ENCODE measurements at places on chromosomes 5 and 9.
A peak's percentile ranks its signal among the peaks of the same experiment; 100 is the strongest.

- DNase-seq, result peak; percentile 50
Observed at GRCh38 chr5:175344331-175345195, 99.4 kb downstream of the DRD1 start.

- peak; percentile 34 for DNase-seq
Observed at GRCh38 chr5:53052499-53052898, 57.1 kb downstream of the MOCS2 start.

- DNase-seq, result no peak
Observed at GRCh38 chr9:35102465-35102768, 514 bp downstream of the STOML2 start.

GRCh38 chr9:37325778-37326177, 96.7 kb upstream of the GRHPR start:
- no peak for DNase-seq

DNA sequence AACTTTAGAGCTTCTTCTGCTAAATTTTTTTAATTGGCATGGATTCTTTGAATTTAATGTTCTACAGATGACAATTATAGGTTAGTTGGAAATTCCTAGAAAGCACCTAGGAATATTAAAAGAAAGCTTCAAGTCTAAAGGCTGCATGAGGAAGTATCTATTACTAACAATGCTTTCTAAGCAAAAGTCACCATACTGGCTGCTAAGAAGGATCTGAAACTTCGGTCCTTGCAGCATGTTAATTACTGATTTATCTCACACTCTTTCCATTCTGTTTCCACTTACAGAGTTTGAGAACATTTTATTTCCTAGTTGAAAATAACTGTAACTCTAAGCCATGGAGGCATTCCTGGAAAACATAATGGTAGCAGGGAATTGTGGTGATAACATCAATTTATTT, 8.4 kb downstream of the SEMA6A start:
- no peak for DNase-seq

- peak; percentile 40 for DNase-seq
Observed at GRCh38 chr9:33125871-33126823, 41.0 kb downstream of the B4GALT1 start.

GRCh38 chr5:55594671-55595070, 59.9 kb upstream of the PLPP1 start:
- DNase-seq, result peak; percentile 48

DNA sequence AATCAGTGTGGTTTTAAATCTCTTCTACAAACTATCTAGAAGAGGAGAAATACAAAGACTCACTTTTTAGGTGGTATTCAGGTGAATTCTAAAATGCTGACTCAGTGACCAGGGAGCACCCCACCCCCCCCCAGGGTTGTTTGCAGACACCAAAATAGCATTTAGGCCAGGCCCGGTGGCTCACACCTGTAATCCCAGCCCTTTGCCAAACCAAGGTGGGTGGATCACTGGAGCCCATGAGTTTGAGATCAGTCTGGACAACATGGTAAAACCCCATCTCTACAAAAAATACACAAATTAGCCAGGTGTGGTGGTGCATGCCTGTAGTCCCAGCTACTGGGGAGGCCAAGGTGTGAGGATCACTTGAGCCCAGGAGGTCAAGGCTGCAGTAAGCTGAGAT, 119.0 kb upstream of the LMX1B start:
- DNase-seq, result no peak

- no peak for DNase-seq
Observed at GRCh38 chr5:124176692-124177091, 569.7 kb downstream of the ZNF608 start.

DNA sequence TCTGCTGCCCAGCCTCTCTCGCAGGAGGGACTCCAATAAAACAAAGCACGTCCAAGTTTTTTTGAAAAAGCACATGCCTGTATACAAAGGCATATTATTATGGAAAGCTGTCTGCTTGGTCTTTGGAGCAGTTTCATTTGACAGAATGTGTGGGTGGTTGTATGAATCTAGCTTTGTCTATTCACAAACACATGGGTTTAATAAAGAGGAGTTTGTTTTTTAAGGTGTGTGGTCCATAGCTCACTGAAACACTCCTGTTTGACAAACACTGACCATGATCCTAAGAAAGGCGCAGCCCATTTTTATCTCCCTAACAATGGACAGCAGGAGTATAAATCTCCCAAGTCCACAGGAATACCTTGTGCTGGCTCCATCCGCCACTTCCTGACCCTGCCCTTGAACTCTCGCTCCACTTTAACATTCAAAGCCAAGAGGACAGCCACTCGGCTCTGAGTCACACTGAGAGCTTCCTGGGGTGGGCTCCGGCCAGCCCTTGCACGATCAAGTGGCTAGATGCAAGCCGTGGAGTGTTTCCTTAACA, 371.9 kb downstream of the EBF1 start:
- peak; percentile 34 for DNase-seq

DNA sequence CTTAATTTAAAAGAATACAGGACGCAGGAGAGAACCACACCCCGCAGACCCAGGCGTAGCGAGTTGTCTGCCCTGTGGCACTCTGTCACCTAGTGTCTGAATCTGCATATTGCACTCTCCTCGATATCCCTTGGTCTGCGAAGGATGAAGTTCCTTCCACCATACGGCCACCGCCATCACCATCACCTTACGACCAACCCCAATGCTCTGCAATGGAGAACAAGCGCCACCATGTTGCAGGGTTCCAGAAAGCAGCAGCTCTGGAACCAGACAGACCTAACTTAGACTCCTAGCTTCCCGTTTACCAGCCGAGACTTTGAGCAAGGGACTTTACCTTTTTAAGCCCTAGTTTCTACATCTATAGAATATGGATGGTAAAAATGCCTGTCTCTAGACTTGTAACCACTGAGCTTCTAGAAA, 77.4 kb upstream of the DMRT1 start:
- peak; percentile 69 for DNase-seq

DNA sequence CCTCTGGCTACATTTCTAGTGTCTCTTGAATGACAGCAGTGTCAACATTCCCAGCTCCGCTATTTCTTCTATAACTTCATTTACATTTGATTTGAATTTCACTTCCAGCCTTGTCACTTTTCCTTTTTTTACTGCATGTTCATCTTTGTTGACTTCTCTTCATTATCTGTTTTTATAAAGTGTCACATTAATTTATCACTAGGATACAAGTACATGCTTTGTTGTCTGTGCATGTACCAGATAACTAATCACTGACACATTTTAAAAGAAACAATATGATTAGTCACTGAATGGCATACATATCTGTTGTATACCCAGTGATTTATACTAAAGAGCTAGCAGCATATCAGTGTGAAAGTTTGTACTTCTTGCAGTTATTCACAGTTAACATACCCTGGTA, 29.1 kb downstream of the ARSK start:
- DNase-seq, result no peak

GRCh38 chr5:78268356-78268755, 26.1 kb downstream of the AP3B1 start:
- no peak for DNase-seq

DNA sequence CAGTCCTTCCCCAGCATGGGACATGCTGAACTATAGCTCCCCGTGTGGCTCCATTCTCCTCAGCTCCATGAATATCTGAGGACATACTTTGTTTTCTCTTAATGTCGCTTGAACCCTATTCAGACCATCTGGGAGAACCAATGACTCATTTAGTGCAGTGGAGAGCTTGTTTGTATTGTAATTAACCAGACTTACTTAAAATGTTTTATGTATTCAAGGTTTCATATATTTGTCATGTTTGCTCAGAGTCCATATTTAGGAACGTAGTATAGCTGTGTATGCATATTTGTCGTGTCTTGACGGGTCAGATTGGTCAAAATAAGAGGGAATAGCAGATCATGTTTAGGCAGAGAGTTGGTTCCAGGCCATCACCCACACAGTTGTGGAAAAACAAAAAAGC, 150.1 kb upstream of the NTRK2 start:
- DNase-seq, result no peak

DNA sequence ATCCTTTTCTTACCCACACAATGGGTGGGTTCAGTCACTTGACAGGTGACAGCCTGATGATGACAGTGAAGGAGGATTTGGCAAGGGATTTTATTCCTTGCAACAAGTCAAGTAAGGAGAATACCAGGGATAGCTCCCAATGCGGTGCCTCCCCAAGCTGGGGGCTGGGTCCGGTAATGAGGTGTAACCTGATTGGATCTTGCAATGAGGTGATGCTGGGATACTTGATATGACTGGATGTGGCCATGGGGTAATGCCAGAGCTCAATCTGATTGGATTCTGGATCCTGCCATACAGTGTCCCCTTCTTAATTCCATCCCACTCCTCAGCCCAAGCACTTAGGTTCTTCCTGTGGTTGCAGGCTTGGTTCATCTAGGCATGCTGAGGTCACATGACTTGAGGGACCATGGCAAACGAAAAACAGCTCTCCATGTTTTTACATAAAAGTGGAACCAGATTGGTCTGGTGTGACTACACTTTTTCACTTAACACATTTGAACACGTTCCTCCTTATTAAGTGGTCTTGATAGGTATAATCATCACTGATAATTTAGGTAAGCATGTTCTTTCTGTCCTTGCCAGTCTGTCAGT, 181.1 kb downstream of the PDZD2 start:
- DNase-seq, result peak; percentile 3

DNA sequence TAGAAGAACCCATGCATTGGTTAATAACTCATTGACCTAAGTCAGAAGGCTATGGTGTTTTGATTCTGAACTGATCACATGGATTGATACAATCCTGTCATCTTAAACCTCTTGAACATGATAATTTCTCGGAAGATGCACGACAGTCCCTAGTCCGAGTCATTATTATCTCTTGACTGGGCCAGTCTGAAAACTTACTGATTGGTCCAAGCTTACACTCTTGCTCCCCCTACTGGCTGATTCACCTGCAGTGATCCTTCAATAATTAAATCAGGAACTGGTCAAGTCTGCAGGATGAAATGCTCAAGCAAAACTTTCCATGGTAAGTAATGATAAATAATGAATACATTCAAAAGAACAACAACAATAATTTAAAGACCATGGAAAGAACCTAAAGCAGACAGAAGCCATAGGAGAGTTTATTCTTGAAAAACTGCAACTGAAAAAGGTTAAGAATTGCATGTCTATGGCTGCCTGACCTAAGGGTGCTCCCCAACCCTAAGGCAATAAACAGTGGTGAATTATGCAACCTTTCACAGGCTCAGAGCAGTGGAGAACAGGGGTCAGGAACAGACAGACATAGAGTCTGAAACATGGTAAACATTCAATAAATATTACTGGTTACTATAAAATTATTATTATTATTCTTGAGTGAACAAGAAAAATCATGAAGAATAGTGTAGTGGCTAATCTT, 79.3 kb downstream of the BRINP1 start:
- peak; percentile 40 for DNase-seq

GRCh38 chr5:54717459-54717858, 199.9 kb downstream of the SNX18 start:
- no peak for DNase-seq

- DNase-seq, result peak; percentile 66
Observed at GRCh38 chr5:118439831-118440230, 548.5 kb downstream of the DTWD2 start.

DNA sequence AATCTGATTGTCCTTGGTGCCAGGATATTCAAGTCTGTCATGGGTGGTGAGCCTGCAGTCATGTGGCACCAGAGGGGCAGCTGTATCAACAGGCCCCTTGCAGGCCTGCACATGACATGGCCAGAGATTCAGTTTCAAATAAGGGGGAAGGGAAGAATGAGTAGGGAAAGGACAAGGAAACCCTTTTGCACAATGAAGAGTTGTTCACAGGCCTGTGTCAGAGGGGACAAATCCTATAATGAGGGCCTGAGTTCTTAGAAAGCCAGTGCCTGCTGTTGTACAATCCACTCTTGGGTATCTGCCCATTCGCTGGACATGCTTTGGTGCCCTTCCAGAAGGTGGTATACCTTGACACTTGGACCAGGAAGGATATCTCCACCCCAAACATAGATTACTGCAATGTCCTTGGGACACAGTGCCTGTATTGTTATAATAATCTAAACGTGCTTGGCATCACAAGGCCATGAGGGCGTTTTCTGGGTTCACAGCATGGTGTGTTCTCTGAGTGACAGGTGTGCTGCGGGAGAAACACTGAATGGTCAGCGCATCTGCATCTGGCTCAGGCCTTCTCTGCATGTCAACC, 1.9 kb upstream of the TMEM171 start:
- DNase-seq, result no peak

GRCh38 chr5:8383616-8384015, 514.7 kb downstream of the MTRR start:
- no peak for DNase-seq

DNA sequence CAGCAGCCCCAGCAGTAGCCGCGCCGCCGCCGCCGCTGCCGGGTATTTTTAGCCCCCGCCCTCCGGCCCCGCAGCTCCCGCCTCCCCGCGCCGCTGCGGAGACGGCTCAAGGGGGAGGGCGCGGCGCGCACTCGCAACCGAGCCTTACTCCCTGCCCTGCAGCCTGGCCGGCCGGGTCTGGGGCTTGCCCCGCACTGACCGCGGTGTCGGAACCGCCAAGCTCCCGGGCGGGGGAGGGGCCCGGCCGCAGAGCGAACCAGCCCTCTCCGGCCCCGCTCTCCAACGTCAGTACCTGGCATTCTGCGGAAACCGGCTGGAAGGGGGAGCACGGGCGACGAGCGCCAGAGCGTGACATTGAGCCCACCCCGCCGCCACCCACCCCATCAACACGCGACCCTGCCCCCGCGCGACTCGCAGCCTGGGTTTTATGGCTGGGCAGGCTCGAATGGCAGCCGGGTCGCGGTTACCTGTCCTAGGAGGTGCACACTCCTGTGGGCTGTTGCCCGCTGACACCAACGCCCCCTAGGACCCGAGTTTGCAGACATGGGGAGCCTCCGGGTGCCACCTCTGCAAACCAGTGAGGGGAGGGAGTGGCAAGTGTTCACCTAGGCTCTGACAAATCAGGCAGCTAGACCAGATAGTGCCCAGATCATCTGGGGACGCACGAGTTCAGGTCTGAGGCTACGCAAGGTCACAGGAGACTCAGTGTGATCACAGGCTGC, at the start of gene ACSL6:
ACSL6 (minus strand) TSS at position 37 of the 722 bp plus-strand sequence. CDS start 105 bp downstream, outside the sequence.
- no peak for DNase-seq

- DNase-seq, result no peak
Observed at GRCh38 chr5:96870094-96871026, 5.9 kb upstream of the ERAP2 start.

DNA sequence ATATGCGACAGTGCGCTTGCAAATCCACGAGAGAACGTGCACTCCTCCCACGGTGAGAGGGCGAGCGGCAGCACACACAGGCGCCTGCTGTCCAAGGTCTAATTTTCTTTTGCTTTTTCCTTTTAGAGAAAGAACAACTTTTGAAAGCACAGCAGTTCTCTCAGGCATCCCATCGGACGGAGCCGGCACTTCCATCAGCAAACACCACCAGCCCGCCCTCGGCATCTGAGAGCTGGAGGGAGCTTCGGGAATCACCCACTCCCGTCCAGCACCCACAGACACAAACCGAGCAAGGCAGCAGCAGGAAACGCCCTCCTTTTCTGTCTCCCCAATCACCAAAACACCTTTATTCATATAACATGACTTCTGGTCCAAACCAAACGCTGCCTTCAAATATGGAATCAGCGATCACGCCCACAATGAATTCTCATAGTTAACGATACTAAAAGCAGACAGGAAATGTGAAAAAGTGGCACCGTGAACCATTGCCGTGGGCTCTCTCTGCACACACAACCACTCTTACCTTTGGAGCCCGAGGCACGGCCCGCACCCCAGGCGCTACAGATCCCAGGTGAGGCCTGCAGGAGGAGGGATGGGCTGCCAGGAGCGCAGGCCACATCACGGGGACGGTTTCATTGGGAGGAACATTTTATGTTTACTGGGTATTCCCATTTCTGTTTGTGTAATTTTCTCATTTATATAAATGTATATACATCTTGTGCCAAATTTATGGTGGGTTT, 14.2 kb downstream of the LPCAT1 start:
- no peak for DNase-seq

GRCh38 chr5:89087551-89088318, 204.8 kb upstream of the MEF2C start:
- no peak for DNase-seq
